Activated naive CD8-positive, alpha-beta T cell treated with anti-CD3 and anti-CD28 coated beads for 36 hours (primary cell): ENCODE measurements at places on chromosomes 3 and 15. TPM values are rescaled to one million over a fixed set of nuclear protein-coding genes. Genes with fewer than 3 reads are reported as not detected.

GRCh38 chr3:72666447-72666755 is 181.8 kb downstream of the SHQ1 start:
- H3K36me3 ChIP-seq, result no peaks in the 10 kb centered on the region
- H3K4me1 ChIP-seq, result peaks cover 4% of the 10 kb centered on the region
- H3K27me3 ChIP-seq, result no peaks in the 10 kb centered on the region
- DNase-seq, result no peak
- H3K27ac ChIP-seq, result no peak overlapping the region
- H3K4me3 ChIP-seq, result no peak overlapping the region

DNA sequence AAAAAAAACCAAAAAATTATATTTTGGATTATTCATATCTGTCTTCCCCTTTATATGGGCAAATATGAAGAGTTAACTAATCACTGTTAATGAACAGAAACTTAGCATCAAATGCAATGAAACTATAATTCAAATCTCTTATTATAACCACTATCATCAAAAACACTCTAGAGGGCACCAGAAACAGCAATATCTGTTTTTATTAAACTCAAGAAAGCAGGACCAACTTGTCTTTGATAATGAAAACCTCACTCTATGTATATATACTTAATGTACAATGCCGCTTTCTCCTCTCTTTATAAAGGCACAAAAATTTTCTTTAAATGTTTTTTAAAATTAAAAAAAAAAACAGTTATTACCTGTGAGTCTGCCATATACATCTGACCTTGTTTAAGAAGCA is 92.7 kb downstream of the UACA start:
- H3K36me3 ChIP-seq, result no peaks in the 10 kb centered on the region
- peaks cover 11% of the 10 kb centered on the region for H3K4me1 ChIP-seq
- H3K27ac ChIP-seq, result no peak overlapping the region
- no peak overlapping the region for H3K4me3 ChIP-seq
- no peak for DNase-seq

DNA sequence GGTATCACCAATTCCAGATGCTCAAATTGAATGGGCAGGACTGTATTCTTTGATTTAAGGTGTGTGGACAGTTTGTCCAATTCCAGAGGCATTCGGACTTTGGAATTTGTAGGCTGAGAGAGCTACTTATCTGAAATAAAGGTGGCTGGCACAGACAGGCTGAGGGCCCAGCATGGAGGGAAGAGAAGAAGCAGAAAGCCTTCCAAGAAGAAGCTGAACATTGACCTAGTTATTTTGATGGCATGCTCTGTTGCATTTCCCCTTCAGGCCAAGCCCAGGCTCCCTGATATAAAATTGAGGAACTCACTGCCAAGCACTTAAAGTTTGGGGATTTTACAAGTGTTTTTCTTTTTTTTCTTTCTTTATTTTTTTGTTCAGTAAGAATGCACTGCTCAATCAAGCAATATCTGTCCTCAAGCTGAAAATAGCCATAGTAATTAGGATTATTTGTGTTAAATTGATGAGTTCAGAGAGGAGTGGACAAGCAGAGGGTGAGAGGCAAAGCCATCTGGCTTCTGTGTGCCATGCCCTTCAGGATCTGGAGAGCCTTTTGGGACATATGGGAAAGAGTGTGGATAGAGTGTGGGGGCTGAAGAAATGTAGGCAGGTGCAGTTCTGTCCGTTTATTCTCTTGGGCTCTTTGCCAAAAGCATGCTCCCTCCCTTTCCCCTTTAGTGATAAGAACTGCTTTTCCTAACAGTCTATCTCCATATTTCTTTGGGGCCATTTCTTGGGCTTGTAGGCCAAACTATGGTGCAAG is 148.9 kb downstream of the OXSM start:
- H3K4me3 ChIP-seq, result no peak overlapping the region
- H3K27me3 ChIP-seq, result peaks cover 10% of the 10 kb centered on the region
- H3K27ac ChIP-seq, result no peak overlapping the region
- H3K36me3 ChIP-seq, result no peaks in the 10 kb centered on the region
- no peak for DNase-seq

DNA sequence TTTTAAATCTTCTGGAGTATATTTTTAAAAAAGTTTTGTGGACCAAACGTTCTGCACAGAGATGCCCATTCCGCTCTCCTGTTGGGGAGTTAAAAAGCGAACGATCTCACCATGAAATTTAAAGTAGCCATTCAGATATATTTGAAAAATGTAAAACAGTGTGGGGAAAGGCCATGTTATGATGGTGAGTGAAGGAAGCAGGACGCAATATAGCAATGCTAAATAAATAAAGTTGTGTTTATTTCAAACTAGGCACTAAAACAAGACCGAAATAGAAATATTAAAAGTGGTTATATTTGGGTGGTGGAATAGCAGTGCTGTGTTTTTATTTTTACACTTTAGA is 327 bp upstream of the CCDC13 start:
- DNase-seq, result no peak
- H3K36me3 ChIP-seq, result no peaks in the 10 kb centered on the region
- peak overlapping the region; percentile 79 for H3K27ac ChIP-seq
- peak overlapping the region; percentile 83 for H3K4me3 ChIP-seq

The MST1R gene
- 0.76 TPM for total RNA-seq

DNA sequence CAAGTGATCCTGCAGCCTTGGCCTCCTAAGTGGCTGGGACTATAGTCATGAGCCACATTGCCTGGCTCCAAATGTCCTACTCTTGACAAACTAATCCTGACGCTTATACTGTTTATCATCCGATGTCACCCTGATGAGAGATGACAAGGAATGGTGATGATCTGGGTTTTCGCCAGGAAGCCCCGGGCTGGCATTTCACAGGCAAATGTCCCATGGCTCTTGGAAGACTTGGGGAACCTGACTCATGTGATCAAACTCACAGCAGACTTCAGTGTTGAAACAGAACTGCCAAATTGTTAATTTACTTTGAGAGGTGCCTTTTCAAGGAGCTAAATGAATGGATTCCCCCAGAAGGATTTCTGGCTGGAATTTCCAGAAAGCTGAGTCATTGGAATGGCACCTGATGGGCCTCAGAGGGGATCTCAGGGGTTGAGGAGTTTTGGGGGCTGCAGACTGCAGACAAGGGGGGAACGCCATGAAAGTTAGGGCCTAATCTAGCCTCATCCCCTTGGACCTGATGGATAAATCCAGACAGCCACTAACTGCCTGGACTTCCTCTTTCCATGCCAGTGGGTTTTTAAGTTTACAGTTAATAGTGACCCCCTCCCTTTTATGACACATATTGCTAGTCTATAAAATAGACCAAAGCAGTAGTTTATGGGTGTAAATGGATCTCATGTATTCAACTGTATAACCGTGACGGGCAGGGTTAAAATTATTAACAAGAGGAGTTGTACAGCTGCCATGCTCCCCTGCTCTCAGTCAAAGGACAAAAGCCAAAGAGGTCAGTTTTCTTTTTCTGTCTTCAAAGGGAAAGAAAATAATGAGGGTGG is 146.6 kb downstream of the CHSY1 start:
- H3K36me3 ChIP-seq, result peaks cover 2% of the 10 kb centered on the region
- no peak for DNase-seq
- no peaks in the 10 kb centered on the region for H3K4me1 ChIP-seq
- H3K4me3 ChIP-seq, result no peak overlapping the region
- H3K27ac ChIP-seq, result no peak overlapping the region

DNA sequence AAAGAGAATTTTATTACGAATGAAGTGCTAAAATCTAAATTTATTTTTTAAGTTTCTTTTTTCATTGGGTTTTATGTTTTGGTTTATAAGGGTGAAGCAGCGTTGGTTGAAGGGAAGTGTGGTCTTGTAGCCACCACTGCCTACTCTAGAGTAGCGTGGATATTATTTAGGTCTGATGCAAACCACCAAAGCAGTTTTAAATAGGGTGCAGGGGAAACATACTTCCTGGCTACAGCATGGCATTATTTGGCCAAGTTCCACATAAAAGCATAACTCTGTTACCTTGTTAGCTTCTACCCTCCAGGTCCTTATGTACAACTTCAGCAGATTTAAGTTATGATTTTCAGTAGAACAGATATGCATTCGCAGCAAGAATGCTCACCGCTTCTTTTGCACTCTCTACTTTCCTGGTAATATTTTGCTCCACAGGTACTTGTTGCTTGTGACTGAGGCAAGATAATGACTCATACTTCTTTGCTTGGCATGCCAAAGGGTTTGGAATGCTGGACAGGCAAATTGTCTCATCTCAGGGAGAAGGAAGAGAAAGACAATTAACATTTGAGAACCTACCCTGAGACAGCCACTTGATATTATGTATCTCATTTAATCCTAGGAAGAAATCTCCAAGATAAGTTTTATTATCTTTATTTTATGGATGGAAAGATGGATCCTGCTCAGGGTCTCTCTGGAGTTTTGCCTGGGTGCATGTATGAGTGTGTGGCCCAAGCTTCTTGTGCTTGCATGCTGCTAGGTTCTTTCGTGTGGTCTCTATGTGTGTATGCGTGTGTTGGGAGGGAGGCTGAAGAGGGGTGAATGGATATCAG is 5.4 kb downstream of the TGFBR2 start:
- no peak for DNase-seq
- H3K27me3 ChIP-seq, result no peaks in the 10 kb centered on the region
- H3K36me3 ChIP-seq, result peaks cover 84% of the 10 kb centered on the region
- H3K27ac ChIP-seq, result peak overlapping the region; percentile 88
- peak overlapping the region; percentile 96 for H3K4me3 ChIP-seq

The ZDHHC19 gene
- not detected for total RNA-seq

DNA sequence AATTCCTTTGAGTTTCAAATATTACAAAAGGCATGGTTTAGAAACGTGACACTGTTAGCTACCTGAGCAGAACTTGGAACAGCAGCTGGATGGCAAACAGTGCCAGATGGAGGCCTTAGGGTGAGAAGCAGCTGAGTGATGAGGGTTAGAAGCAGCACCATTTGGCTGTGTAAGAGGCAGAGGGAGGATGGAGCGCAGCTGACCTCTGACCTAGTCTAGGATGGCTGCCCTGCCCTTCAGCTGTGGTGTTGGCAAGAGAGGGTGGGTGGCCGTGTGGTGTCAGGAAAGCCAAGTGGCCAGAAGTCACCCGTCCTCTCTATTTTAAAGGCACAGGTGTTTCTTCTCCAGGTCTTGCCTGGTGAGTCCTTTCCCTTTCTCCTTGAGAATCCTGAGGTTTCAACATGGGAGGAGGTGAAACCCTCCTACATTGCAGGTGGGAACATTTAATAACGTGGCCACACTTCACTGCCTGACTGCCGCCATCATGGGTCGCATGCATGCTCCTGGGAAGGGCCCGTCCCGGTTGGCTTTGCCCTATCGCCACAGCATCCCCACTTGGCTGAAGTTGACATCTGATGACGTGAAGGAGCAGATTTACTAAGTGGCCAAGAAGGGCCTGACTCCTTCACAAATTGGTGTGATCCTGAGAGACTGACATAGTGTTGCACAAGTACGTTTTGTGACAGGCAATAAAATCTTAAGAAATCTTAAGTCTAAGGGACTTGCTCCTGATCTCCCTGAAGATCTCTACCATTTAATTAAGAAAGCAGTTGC is 17.6 kb downstream of the BCL2L10 start:
- no peaks in the 10 kb centered on the region for H3K27me3 ChIP-seq
- H3K4me3 ChIP-seq, result no peak overlapping the region
- no peak for DNase-seq
- no peak overlapping the region for H3K27ac ChIP-seq
- peaks cover 3% of the 10 kb centered on the region for H3K4me1 ChIP-seq

- no peaks in the 10 kb centered on the region for H3K36me3 ChIP-seq
- no peaks in the 10 kb centered on the region for H3K4me1 ChIP-seq
- no peak overlapping the region for H3K27ac ChIP-seq
These were observed 99.2 kb upstream of the NUDT16 start for GRCh38 chr3:131282379-131282778.

GRCh38 chr3:157355276-157355675 is 81.4 kb upstream of the PTX3 start:
- no peak overlapping the region for H3K4me3 ChIP-seq
- no peak overlapping the region for H3K27ac ChIP-seq
- H3K36me3 ChIP-seq, result no peaks in the 10 kb centered on the region
- no peak for DNase-seq

GRCh38 chr3:184371570-184372018 is 6.4 kb downstream of the THPO start:
- H3K27ac ChIP-seq, result no peak overlapping the region
- H3K36me3 ChIP-seq, result peaks cover 15% of the 10 kb centered on the region
- DNase-seq, result peak; percentile 66
- H3K27me3 ChIP-seq, result peaks cover under 1% of the 10 kb centered on the region
- peaks cover 15% of the 10 kb centered on the region for H3K4me1 ChIP-seq

- peaks cover 3% of the 10 kb centered on the region for H3K36me3 ChIP-seq
- peaks cover 62% of the 10 kb centered on the region for H3K4me1 ChIP-seq
- DNase-seq, result no peak
- H3K27me3 ChIP-seq, result no peaks in the 10 kb centered on the region
- H3K4me3 ChIP-seq, result no peak overlapping the region
These were observed 37.5 kb downstream of the GAP43 start for GRCh38 chr3:115660646-115661337.

- H3K4me3 ChIP-seq, result no peak overlapping the region
- no peaks in the 10 kb centered on the region for H3K36me3 ChIP-seq
- H3K27ac ChIP-seq, result no peak overlapping the region
- peak; percentile 40 for DNase-seq
- H3K4me1 ChIP-seq, result peaks cover 7% of the 10 kb centered on the region
- peaks cover 3% of the 10 kb centered on the region for H3K27me3 ChIP-seq
These were observed 109.2 kb downstream of the EPHB1 start for GRCh38 chr3:134904241-134904771.

The SLC12A1 gene
- total RNA-seq, result not detected

- H3K36me3 ChIP-seq, result peaks cover 12% of the 10 kb centered on the region
- no peak overlapping the region for H3K27ac ChIP-seq
- no peaks in the 10 kb centered on the region for H3K27me3 ChIP-seq
- peaks cover 9% of the 10 kb centered on the region for H3K4me1 ChIP-seq
- DNase-seq, result no peak
- no peak overlapping the region for H3K4me3 ChIP-seq
These were observed 25.7 kb downstream of the PRKCI start for GRCh38 chr3:170247875-170248274.

DNA sequence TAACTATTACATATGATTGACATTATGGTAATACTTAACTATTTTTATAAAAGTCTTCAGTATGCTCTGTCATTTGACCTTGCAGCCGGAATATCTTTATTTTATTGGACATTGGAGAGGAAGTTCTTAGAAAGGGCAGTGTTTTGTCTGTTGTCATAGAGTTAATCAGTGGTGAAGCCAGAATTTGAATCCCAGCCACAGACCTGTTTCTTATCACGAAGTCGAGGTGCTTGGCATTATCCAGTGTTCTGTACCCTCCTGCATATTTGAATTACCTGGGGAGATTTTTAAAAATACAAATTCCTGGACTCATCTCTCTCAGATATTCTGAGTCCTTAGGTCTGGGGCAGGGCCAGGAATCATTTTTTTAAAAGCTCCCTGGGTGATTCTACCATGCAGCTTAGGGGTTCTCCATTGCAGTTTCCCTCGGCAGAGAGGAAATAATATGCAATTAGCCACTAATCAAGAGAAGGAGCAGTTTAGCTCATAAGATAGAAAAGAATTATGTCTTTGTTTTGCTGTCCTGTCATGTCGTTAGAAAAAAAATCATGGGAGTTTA is 195.6 kb upstream of the CFAP20DC start:
- H3K4me1 ChIP-seq, result peaks cover 2% of the 10 kb centered on the region
- peaks cover 3% of the 10 kb centered on the region for H3K36me3 ChIP-seq
- no peak overlapping the region for H3K4me3 ChIP-seq
- H3K27me3 ChIP-seq, result no peaks in the 10 kb centered on the region

GRCh38 chr15:29938361-29939335 is 116.4 kb upstream of the TJP1 start:
- peaks cover 21% of the 10 kb centered on the region for H3K27me3 ChIP-seq
- no peak overlapping the region for H3K27ac ChIP-seq
- H3K36me3 ChIP-seq, result no peaks in the 10 kb centered on the region
- no peak overlapping the region for H3K4me3 ChIP-seq
- H3K4me1 ChIP-seq, result no peaks in the 10 kb centered on the region
- DNase-seq, result no peak
